ENCODE measurements at places on chromosomes 3 and 15.
A peak's percentile ranks its signal among the peaks of the same experiment; 100 is the strongest.

GRCh38 chr3:19220311-19220710 lies 72.0 kb downstream of the KCNH8 start:
- DNase-seq: no peak

DNA sequence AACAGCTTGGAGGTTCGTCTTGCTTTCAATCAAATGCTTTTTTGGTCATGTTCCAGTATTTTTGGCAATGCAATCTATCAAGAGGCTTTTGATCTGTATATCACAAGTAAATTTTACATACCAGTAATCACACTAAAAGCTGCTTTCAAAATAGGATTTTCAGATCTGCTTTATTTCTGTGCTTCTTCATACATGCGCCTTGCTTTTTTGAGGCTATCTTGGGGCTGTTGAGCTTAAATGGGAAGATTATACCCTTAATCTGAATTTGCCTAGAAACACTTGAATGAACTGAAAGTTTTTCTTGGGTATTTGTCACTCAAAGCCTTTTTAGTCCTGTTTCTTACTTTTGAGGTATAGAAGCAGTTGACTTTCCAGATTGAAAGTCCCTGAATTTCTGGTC lies 62.1 kb upstream of the DCBLD2 start:
- DNase-seq: no peak

GRCh38 chr3:71217640-71218222 lies 365.8 kb downstream of the FOXP1 start:
- DNase-seq: no peak

- DNase-seq: peak; percentile 1
These were observed 41.2 kb downstream of the TUBGCP4 start for GRCh38 chr15:43412096-43412495.

DNA sequence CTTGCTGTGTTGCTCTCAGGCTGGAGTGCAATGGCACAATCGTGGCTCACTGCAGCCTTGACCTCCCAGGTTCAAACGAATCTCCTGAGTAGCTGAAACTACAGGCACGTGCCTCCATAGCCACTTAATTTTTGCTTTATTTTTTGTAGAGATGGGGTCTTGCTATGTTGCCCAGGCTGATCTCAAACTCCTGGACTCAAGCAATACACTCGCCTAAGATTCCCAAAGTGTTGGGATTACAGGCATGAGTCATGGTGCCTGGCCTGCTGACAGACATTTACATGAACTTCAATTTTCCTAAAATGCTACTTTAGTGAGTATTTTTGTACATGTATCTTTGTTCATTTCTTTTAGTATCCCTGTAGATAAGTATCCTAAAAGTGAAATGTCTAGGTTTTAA lies 132.3 kb downstream of the SUCLG2 start:
- DNase-seq: no peak

DNA sequence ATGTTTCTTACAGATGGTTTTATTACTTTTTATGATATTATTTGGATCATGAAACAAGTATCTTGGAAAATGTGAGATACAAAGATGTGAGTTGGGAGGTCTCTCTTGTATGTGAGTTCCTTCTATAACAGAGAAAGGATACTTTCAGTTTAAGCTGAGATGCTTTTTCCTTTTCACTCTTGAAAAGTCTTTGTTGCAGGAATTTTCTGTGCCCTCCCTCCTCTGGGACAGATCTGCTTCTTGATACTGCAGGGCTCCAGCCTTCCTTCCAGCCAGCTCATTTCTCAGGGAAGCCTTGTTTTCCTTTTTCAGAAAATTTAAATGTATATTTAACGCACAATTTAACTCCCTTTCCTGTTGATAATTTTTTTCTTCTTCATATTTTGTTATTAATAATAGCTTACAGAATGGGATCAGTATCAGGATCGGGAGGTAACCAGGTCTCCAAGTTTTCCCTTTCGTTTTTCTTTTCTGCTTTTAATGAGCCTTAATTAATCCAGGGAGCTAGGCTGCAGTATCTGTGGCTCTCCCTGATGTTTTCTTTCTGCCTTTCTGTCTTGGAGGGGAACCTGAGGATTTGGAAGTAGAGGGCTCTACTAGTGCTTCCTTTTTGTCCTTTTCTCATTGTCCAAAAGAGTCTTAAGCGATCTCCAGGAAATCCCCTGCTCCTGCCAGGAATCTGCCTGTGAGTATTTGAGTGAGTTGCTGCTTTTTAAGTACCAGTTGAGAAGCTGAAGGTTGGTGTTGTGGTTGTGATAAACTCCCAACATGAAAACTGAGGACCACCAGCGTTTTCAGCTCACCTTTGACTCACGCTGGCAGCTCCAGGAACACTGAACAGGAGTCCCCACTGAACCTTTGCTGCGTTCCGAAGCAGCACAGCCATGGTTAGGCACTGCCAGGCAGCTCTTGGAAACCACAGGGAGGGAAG lies 105.7 kb downstream of the IGF1R start:
- no peak for DNase-seq

DNA sequence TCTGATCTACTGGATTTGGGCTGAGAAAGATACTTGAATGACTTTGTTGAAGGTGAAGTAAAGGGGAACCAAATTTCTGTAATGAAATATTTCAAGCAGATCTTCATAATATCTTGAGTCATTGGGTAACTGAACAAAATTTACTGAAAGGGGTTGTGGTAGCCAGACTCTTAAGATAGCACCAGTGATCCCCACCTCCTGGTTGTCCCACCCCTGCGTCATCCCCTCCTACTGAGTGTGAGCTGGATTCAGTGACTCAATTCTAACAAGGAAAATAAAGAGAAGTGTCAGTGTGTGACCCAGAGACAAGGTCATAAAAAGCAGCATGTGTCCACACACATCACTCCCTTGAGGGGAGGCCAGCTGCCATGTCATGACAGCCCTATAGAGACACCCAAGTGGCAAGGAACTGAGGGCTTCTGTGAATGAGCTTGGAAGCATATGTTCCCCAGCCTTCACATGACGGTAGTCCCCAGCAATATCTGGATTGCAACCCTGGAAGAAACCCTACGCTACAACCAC lies 107.1 kb downstream of the MECOM start:
- no peak for DNase-seq

DNA sequence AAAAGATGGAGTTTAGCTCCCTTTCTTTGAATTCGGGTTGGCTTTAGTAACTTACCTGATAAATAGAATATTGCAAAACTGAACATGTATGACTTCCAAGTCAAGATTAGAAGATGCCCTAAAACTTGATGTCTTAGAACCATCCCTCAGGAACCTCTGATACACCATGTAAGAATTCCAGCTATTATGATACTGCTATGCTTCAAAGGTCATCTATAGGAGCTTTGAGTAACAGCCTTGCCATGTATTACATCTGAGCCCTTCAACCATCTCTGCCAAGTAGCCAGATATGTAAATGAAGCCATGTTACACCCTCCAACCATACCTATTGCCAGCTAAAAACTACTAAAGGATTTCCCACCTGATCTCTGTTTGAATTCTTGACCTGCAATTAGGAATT lies 854.2 kb downstream of the SI start:
- no peak for DNase-seq

DNA sequence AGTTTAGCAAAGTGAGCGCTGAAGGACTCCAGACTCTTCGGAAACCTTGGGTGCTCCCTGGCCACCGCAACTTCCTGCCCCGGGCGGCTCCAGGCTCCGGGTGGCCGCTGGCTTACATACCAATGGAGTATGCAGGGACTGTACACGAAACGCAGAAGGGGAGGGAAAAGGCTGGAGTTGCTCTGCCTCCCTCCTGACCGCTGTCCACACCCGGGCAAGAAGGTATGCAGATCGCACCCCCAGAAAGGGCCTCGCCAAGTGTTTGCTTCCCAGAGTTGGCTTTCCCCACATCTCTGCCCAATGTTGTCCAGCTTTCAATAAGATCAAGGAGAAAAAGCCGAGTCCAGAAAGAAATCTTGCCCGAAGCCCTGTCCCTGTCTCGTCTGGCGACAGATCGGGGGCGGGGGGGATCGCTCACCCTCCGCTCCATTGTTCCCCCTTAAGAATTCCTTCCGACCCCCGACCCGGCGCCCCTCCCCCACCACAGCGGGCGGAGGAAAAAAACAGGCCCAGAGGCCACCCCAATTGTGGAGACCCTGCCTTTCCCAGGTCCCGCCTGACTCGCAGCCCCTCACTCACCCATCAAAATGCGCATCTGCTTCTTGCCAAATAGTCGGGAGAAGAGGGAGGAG lies 533 bp downstream of the ARF4 start:
- peak; percentile 31 for DNase-seq

DNA sequence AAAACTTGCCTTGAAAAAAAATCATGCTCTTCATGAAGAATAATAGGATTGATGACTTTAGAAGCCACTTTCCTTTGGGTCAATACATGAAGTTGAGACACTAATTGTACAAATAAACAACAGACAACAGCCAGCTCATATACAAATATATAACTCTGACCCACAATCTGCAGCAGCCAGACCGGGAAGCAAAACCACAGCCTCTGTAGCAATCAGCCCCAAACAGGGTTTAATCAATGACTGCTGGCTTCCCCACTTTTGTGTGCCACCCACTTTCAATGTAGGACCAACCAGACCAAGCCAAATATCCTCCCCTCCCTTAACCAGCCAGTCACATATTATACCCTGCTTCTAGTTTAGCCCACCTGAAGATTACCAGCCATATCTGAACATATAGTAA lies 39.0 kb downstream of the IFT57 start:
- no peak for DNase-seq

DNA sequence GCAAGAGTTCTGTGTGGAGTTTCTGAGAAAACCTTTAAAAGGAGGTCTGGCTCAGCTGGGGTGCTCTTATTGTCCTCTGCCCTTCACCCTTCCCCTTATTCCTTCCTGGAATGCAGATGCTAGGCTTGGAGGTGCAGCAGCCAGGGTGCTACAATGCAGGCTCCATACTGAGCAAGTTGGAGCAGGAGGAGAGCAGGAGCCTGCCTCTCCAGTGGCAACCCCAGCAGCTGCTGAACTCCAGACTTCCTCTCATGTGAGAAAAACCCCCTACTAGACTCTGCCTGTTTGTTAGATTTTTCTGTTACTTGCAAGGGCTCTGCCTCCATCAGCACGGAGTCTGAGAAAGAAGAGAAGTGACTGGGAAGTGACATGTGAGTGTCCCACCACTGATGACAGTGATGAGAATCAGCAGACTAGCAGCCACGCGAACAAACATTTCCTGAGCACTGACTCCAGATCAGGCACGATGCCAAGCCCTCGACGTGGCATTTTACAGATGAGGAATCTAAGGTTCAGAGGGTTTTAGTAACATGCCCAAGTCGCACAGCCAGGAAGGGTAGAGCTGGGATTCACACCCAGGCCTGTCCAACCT lies 16.1 kb upstream of the RARRES1 start:
- no peak for DNase-seq

GRCh38 chr15:56734013-56734635 lies 815 bp upstream of the ZNF280D start:
- DNase-seq: no peak

- DNase-seq: no peak
These were observed 55.4 kb downstream of the SPRED1 start for GRCh38 chr15:38307861-38308641.

GRCh38 chr15:29003840-29004233 lies 118.1 kb downstream of the APBA2 start:
- DNase-seq: no peak

- no peak for DNase-seq
These were observed 31.9 kb upstream of the MCF2L2 start for GRCh38 chr3:183460081-183461055.

DNA sequence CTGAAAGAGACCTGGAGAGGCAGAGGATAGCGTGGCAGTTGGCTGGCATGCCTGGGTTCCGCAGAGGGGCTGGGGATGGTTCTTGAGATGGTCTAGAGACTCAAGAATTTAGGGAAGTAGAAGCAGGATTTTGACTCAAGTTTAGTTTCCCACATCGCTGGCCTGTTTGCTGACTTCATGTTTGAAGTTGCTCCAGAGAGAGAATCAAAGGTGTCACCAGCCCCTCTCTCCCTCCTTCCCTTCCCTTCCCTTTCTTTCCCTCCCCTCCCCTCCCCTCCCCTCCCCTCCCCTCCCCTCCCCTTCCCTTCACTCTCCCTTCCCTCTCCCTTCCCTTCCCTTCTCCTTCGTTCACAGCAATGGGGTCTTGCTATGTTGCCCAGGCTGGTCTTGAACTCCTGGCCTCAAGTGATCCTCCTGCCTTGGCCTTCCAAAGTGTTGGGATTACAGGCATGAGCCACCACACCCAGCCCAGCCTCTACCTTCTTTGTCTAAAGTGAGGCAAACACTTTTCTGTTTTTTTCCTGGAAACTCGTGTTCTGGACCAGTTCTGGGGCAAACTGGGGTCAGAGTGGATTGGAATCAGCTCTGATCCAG lies 10.2 kb downstream of the CHRD start:
- DNase-seq: no peak

DNA sequence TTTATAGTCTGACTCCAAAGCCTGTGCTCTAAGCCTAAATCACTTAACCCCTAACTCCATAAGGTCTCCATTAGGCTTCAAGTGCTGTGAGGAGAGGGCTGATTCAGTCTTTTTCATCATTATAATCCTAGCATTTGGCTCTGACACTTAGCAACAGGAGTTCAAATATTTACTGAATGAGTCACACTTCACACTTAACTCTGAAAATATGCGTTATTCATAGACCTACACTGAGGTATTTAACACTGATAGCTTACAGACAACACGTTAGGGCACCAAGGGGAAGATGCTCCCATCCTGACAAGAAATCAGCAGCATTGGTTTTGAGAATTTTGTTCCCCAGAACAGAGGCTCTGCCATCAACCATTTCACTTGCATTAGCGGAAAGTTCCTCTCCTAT lies 53.5 kb downstream of the MSL2 start:
- no peak for DNase-seq

DNA sequence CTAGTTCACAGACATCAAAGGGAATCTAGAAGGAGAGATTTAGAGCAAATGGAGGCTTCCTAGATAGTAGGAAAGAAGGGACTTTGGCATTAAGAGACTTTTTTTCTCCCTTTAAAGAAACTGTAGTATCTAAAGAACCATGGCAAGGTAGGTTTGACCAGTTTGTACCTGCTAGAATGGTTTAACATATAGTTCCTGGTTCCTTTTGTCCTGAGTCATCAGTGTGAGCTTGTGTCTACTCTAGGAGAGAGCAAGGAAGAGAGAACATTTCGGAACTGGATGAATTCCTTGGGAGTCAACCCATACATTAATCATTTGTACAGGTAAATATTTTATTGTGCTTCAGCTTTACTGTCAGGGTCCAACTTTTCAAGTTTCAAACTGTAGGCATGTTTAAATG lies 29.6 kb upstream of the TRPC1 start:
- DNase-seq: no peak

GRCh38 chr15:77644543-77645247 lies 12.0 kb upstream of the LINGO1 start:
- no peak for DNase-seq

Data from brain pericyte (primary cell).